ENCODE measurements at places on chromosomes 7 and 10. TPM values are rescaled to one million over a fixed set of nuclear protein-coding genes. Genes with fewer than 3 reads are reported as not detected.

- no peak for DNase-seq
Observed at GRCh38 chr7:50262446-50262845, 42.1 kb upstream of the IKZF1 start.

DNA sequence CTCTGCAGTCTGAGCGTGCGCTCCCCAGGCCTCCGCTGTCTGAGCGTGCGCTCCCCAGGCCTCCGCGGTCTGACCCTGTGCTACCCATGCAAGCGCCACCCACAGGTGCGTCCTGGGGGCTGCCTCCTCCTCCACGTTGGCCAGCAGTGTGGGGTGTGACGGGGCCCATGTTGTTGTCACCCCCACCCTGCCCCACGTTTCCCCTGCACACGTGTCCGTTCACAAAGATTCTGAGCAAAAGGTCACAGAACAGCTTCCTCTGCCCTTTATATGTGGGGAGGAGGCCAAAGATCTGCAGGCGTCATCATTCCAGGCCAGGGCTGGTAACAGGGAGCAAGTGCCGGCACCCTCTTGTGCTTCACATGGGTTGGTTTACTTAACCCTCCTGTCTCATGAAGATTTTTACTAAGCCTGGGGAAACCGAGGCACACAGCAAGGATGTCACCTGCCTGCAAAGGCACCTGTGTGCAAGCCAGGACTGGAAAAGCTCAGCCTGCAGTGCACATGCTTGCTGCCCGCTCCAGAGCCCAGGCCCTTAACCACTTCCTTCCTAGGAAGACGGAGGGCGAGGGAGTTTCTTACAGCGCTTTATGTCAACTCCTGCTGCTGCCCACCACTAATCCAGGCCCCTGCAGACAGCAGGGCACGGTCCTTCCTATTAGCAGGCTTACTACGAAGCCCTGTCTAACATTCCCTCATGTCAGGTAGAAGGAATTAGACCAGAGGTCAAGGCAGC lies 4.8 kb downstream of the GPR146 start:
- peak; percentile 79 for DNase-seq

The IFIT1 gene
- total RNA-seq, result 0.87 TPM

The SRRM3 gene
- total RNA-seq, result 1.5 TPM

Measured in lung microvascular endothelial cell (primary cell).